ENCODE measurements at places on chromosomes 12 and 14.

- DNase-seq = no peak
Observed at GRCh38 chr14:76564471-76565422, 188.8 kb downstream of the ESRRB start.

GRCh38 chr12:64893961-64894360 is 69.5 kb downstream of the TBC1D30 start:
- DNase-seq = no peak

DNA sequence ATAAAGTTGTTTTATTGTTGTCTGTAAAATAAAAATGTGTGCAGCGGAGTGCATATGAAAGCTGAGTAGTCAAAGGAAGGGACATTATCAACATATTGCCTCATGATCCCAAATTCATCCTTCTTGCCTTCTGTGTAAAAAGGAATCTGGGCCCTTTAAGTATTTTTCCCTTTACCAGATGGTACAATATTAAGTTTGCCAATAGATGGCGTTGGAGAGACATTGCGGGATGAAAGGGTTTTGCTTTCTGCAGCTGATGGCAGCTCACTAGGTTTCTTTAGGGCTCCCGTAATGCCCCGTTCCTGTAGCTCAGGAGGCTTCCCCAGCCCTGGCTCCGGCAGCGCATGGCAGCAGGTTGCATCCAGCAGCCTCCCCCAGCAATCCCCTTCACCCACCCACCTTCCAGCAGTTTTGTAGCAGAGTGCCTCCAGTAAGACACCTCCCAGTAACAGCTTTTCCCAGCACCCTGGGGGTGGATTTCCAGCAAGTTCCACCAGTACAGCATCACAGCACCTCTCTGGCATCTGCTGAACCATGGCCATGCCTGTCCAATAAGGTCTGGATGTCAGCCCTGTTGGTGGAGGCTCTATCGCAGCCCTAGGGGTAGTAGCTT is 354.4 kb downstream of the MED13L start:
- DNase-seq = no peak

- no peak for DNase-seq
Observed at GRCh38 chr14:59905188-59905587, 14.8 kb upstream of the LRRC9 start.

DNA sequence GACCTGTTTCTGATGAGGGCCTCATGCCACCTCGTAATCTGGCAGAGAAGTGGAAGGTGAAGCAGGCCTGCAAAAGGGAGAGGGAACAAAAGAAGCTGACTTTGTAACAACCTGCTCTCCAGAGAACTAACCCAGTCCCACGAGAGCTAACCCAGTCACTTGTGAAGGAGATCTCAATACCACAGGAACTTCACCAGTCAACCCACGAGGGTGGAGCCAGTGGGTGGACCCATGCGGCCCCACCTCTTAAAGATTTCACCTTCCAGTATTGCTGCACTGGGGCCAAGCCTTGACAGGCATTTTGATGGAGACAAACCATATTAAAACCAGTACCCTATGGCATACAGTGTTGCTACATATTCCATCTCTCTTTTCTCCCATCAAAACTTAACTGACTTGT is 55.1 kb downstream of the SERPINA10 start:
- DNase-seq = no peak

DNA sequence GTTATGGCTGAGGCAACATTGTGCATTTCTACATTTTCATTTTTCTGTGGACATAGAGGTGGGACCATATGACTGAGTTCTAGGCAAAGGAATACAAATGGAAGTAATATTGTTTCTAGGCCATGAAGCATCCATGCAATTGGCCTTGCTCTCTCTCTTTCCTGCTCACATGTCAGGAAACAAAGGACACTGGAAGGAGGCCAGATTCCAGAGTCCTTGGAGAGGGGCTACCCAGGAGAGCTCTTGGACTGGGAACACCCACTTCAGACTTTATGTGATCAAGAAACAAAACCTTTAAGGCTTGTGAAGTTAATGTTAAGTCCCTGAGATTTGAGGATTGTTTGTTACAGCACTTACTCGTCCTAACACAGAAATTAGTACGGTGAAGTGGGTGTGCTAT is 32.8 kb downstream of the PDZRN4 start:
- no peak for DNase-seq

Data from CD4-positive, alpha-beta T cell treated with Interleukin-6 at 100 ng/mL for 8 hours (primary cell).